ENCODE measurements at places on chromosomes 13 and 19.

- no peaks in the 10 kb centered on the region for H3K27me3 ChIP-seq
- no peak for DNase-seq
- H3K27ac ChIP-seq = peak overlapping the region; percentile 24
- H3K36me3 ChIP-seq = peaks cover 69% of the 10 kb centered on the region
Measured at GRCh38 chr13:71474936-71475335, 392.1 kb downstream of the DACH1 start.

DNA sequence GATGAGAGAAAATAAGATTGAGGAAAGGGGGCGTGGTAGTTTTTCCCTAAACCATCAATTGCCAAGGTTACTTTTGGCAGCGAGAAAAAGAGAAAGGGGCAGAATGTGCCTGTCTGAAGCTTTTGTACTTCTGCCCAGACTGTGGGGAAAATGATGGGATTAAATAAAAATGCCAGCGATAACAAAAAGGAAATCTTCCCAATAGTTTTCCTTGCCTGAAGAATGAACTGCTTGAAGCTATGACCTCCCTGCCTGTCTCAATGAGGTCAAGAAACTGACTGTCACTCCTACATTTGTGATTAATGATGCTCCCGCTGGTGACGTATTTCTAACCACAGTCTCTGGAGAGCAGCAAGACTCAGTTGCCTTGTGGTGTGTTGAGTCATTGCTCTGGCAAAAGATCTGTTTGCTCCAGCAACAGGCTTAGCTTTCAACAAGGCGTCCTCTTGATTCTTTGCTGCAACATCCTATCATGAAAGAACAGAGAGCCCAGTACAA is 1051.5 kb downstream of the DIAPH3 start:
- H3K27me3 ChIP-seq = peaks cover 4% of the 10 kb centered on the region
- peak overlapping the region; percentile 60 for H3K27ac ChIP-seq
- peaks cover 43% of the 10 kb centered on the region for H3K4me1 ChIP-seq
- no peaks in the 10 kb centered on the region for H3K36me3 ChIP-seq
- no peak overlapping the region for H3K4me3 ChIP-seq

DNA sequence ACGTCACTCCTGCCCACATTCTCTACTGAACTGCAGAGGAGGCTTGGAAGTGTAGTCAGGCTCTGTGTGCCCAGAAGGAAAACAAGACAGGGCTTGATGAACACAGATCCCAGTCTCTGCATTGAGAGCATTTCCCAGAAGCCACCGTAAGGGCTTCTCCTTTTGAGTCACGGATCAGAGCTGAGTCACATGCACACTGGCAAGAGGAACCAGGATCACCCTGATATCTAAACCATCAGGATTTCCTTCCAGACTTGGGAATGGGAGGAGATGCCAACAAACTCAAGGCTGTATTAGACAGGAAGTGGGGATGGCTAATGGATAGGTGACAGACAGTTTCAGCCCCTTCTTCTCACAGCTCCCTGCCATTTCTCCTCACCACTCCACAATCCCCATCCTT is 17.7 kb upstream of the FBXO17 start:
- H3K36me3 ChIP-seq = no peaks in the 10 kb centered on the region
- H3K4me1 ChIP-seq = peaks cover 58% of the 10 kb centered on the region
- peaks cover 15% of the 10 kb centered on the region for H3K27me3 ChIP-seq
- no peak overlapping the region for H3K4me3 ChIP-seq
- no peak for DNase-seq

GRCh38 chr13:29903996-29904395 is 53.6 kb upstream of the UBL3 start:
- no peak for DNase-seq
- no peaks in the 10 kb centered on the region for H3K36me3 ChIP-seq
- peaks cover 8% of the 10 kb centered on the region for H3K27me3 ChIP-seq
- peaks cover 7% of the 10 kb centered on the region for H3K4me1 ChIP-seq
- H3K4me3 ChIP-seq = no peak overlapping the region

GRCh38 chr19:15563325-15563794 is 51.7 kb upstream of the CYP4F8 start:
- no peaks in the 10 kb centered on the region for H3K36me3 ChIP-seq
- H3K4me1 ChIP-seq = no peaks in the 10 kb centered on the region
- H3K4me3 ChIP-seq = no peak overlapping the region
- DNase-seq = no peak
- peaks cover 7% of the 10 kb centered on the region for H3K27me3 ChIP-seq
- no peak overlapping the region for H3K27ac ChIP-seq

DNA sequence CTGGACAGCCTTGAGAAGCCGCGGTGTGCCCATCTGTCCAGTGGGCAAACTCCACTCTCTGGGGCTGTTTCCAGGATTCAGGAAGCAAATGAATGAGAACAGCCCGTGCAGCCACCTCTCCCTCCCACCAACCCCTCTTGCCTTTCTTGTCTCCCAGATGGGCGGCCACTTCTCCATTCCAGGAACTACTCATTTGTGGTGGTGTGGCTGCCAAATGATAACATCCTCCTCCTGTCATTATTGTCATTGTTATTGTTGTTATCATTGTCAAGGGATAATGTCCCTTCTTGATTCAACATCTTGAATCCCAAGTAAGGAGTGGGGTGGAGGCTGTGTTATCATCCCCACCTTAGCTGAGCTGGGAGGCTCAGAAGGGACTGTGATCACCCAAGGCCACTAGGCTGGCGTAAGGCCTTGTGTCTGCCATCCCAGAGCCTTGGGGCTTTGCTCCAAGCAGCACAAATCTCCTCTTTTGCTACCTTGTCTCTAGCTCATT is 1.6 kb downstream of the DNM2 start:
- peaks cover 24% of the 10 kb centered on the region for H3K4me1 ChIP-seq
- no peak for DNase-seq
- peak overlapping the region; percentile 96 for H3K4me3 ChIP-seq
- peaks cover 6% of the 10 kb centered on the region for H3K36me3 ChIP-seq
- peak overlapping the region; percentile 25 for H3K27ac ChIP-seq
- peaks cover 3% of the 10 kb centered on the region for H3K27me3 ChIP-seq

GRCh38 chr13:107216046-107216755 is 648.3 kb upstream of the ARGLU1 start:
- no peak overlapping the region for H3K27ac ChIP-seq
- no peak for DNase-seq
- no peak overlapping the region for H3K4me3 ChIP-seq
- peaks cover 9% of the 10 kb centered on the region for H3K4me1 ChIP-seq

- no peaks in the 10 kb centered on the region for H3K36me3 ChIP-seq
- peaks cover 48% of the 10 kb centered on the region for H3K4me1 ChIP-seq
Measured at GRCh38 chr13:27353166-27353583, 71.2 kb upstream of the GTF3A start.

DNA sequence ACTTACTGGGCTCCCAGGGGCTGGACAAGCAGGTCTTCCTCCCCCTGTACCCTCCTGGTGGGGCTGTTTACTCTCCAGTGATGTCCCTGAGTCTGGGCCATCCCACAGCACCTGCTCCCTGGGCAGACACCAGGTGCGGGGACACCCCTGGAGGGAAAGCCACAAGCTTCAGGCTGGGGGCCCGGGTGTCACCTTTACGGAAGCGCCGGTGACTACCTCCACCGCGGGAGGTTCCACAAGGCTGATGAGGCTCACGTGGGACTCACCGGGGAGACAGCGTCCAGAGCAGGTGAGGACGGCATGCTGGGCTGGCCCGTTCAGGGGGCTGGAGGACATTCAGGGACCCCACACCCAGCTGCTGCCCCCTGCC is 24.9 kb downstream of the NFILZ start:
- peaks cover 4% of the 10 kb centered on the region for H3K4me1 ChIP-seq
- H3K4me3 ChIP-seq = no peak overlapping the region
- peaks cover 48% of the 10 kb centered on the region for H3K27me3 ChIP-seq
- no peak for DNase-seq
- H3K27ac ChIP-seq = no peak overlapping the region

- H3K36me3 ChIP-seq = no peaks in the 10 kb centered on the region
- H3K4me1 ChIP-seq = no peaks in the 10 kb centered on the region
- H3K4me3 ChIP-seq = no peak within 1 kb of the TSS
- H3K27ac ChIP-seq = no peak within 1 kb of the TSS
- H3K27me3 ChIP-seq = peaks cover 32% of the 10 kb centered on the region
Measured at GRCh38 chr19:42594617-42595489, at the start of gene CEACAM8. CEACAM8 (minus strand) TSS chr19:42594924; CDS start chr19:42594828, 96 bp downstream.

- no peak overlapping the region for H3K4me3 ChIP-seq
- no peak for DNase-seq
- H3K27ac ChIP-seq = no peak overlapping the region
- H3K36me3 ChIP-seq = peaks cover 19% of the 10 kb centered on the region
- no peaks in the 10 kb centered on the region for H3K27me3 ChIP-seq
Measured at GRCh38 chr19:3535235-3535535, 3.8 kb upstream of the TEKTIP1 start.

DNA sequence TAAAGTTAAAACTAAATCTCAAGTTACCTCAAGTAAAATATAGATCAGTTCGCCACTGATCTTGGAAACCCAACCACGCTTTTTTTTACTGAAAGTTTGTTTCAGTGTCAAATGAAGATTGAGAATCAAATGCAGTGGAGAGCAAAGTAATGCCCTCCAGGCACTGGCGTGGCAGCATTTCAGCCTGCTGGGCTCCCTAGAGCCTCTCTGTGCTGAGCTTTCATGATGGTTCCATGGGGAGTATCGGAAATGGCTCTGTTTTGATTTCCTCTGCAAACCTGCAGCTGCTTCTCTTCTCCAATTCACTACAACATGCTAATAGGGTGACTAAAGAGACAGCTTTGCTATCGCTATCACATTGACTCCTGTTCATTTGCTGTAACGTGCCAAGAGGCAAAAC is 141.6 kb downstream of the FGF14 start:
- DNase-seq = no peak
- no peak overlapping the region for H3K4me3 ChIP-seq
- peaks cover 5% of the 10 kb centered on the region for H3K4me1 ChIP-seq
- no peaks in the 10 kb centered on the region for H3K36me3 ChIP-seq
- no peak overlapping the region for H3K27ac ChIP-seq
- peaks cover under 1% of the 10 kb centered on the region for H3K27me3 ChIP-seq

- no peak overlapping the region for H3K27ac ChIP-seq
- DNase-seq = no peak
- peaks cover 16% of the 10 kb centered on the region for H3K4me1 ChIP-seq
Measured at GRCh38 chr13:52195401-52195837, 36.0 kb upstream of the NEK3 start.

DNA sequence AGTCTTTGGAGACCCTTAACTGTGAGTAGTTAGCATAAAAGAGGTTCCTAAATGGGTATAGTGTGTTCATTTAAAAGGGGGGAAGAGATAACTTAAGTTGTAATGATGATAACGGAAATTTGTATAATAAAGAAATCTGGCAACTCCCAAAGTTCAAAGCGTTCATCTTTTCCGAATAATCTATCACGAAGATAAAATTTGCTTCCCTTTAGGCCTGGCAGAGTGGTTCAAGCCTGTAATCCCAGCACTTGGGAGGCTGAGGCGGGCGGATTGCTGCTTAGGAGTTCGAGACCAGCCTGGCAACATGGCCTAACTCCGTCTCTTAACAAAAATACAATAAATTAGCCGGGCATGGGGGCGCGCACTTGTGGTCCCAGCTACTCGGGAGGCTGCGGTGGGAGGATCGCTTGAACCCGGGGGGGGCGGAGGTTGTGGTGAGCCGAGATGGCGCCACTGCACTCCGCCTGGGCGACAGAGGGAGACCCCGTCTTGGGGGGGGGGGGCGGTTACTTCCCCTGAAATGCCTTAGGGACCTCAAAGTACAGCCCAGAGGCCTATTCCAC is 934 bp downstream of the N4BP2L2 start:
- DNase-seq = peak; percentile 37
- peaks cover 7% of the 10 kb centered on the region for H3K27me3 ChIP-seq
- peak overlapping the region; percentile 99 for H3K27ac ChIP-seq
- H3K36me3 ChIP-seq = peaks cover 65% of the 10 kb centered on the region
- peaks cover 30% of the 10 kb centered on the region for H3K4me1 ChIP-seq

- peaks cover 97% of the 10 kb centered on the region for H3K4me1 ChIP-seq
- peak overlapping the region; percentile 42 for H3K4me3 ChIP-seq
- DNase-seq = no peak
- H3K27ac ChIP-seq = peak overlapping the region; percentile 89
Measured at GRCh38 chr13:106522898-106523525, 12.4 kb downstream of the EFNB2 start.

DNA sequence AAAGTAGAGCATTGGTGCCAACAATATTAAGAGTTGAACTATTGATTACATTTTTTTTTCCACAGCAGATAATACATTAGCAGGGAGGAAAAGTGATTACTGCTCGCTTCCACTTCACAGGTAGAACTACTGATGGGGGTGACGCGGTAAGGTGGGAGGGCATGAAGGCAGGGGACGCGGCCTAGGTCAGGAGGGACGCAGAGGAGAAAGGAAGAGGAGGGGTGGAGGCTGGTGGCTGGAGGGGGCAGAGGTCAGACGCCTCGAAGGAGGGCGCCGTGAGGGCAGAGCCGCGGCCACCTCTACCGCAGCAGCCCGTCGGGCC is 287 bp upstream of the B3GLCT start:
- DNase-seq = no peak
- peaks cover 4% of the 10 kb centered on the region for H3K36me3 ChIP-seq
- peaks cover 43% of the 10 kb centered on the region for H3K4me1 ChIP-seq
- peak overlapping the region; percentile 77 for H3K4me3 ChIP-seq

DNA sequence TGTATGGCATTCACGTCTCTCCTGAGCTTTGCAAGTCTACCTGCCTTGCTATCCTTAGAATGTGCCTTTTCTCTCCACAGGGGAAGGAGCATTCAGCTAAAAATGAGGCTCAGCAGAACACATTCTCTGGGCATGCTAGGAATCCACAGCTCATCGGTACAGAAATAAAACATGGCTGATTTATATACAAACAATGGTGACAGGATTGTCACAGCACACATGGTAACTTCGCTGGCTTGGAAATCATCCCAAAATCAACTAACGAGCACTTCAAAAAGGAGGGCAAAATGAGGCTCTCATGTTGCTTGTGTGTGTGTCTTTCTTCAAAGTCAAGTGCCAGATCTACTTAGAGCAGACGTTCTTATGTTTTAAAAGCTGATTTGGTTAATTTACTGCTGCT is 373.0 kb downstream of the FGF14 start:
- H3K27ac ChIP-seq = no peak overlapping the region
- no peaks in the 10 kb centered on the region for H3K36me3 ChIP-seq
- peaks cover 30% of the 10 kb centered on the region for H3K4me1 ChIP-seq
- H3K4me3 ChIP-seq = no peak overlapping the region
- no peak for DNase-seq

- no peak for DNase-seq
- no peak overlapping the region for H3K27ac ChIP-seq
- H3K4me3 ChIP-seq = no peak overlapping the region
Measured at GRCh38 chr13:73365252-73365651, 306.4 kb downstream of the KLF5 start.

GRCh38 chr13:109212650-109213049 is 573.7 kb downstream of the IRS2 start:
- H3K4me1 ChIP-seq = peaks cover 23% of the 10 kb centered on the region
- H3K27me3 ChIP-seq = peaks cover 3% of the 10 kb centered on the region
- no peak overlapping the region for H3K27ac ChIP-seq
- H3K36me3 ChIP-seq = no peaks in the 10 kb centered on the region
- no peak overlapping the region for H3K4me3 ChIP-seq

DNA sequence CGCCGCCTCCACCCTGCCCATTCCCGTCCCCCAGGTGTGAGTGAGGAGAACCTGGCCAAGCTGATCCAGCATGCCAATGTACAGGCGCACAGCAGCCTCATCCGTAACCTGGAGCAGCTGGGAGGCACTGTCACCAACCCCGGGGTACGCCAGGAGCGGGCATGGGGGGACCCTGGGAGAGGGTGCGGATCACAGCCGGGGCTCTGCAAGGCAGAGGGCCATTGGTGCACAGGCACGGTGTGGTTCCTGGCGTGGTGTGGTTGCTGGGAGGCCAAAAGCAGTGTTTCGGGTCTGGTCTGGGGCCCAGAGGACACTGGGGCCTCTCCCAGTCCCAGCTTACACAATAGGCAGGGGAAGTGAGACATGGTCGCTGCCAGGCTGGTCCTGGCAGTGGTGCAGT is 8.3 kb downstream of the STXBP2 start:
- peaks cover 10% of the 10 kb centered on the region for H3K27me3 ChIP-seq
- H3K27ac ChIP-seq = no peak overlapping the region
- H3K4me3 ChIP-seq = no peak overlapping the region
- H3K36me3 ChIP-seq = no peaks in the 10 kb centered on the region
- H3K4me1 ChIP-seq = no peaks in the 10 kb centered on the region
